Central memory CD4-positive, alpha-beta T cell (primary cell): ENCODE measurements at places on chromosomes 2 and 18.

- DNase-seq, result no peak
These were observed 47.1 kb upstream of the ADAM23 start for GRCh38 chr2:206396211-206396610.

GRCh38 chr2:180570864-180571263 lies 409.5 kb upstream of the UBE2E3 start:
- DNase-seq, result no peak

DNA sequence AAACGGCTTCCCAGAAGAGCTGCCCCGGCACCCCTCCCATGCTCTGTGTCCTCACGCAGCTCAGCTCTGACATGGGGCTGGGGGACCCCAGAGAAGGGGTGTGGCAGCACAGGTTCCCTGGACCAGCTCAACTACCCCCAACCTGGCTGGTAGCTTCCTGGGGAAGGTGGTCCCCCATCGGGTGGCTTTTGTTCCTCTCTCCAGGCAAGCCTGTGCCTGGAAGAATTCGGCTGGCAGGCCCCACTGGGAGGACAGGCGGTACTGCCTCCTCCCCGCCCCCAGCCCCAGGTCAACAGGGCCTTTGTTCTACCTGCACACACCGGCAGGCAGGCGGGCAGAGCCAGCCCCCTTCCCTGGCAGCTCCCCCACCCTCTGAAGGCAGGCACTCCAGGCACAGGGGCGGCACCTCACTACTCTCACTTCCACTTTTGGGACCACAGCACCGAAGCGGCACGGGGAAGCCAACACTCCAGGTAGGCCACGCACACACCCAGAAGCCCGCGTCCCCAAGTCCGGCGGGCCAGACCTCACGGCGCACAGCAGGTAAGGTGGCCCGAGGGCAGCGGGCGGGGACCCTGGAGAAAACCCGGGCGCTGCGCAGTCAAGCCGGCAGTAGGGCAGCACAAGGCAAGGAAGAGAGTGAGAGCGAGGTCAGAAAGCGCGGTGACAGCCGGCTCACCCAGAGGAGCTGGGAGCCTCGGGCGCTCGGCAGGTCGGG lies 1.3 kb downstream of the HS6ST1 start:
- no peak for DNase-seq

DNA sequence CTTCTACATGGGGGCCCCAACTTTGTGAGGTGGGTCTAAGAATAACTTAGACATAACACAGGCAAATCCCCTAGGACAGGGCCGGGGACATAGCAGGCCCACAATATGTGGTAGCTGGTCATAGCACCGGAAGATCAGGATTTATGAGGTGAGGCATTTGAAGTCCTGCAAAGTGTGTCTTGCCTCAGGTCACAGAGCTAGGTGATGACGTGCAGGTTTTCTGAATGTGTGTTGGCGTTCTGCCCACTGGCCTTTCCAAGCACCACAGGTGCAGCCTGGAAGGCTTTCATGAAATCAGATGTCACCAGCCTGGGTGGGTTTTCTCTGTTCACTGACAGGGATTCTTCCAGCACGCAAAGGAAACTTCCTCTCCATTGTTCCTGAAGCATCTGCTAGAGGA lies 119.1 kb downstream of the LRATD1 start:
- no peak for DNase-seq

- DNase-seq, result no peak
These were observed 138.8 kb downstream of the BCL11A start for GRCh38 chr2:60414495-60415138.

- DNase-seq, result no peak
These were observed 63.9 kb downstream of the LDAH start for GRCh38 chr2:20758997-20759396.

- no peak for DNase-seq
These were observed 107.4 kb upstream of the ID2 start for GRCh38 chr2:8574196-8575037.

GRCh38 chr2:163570391-163570790 lies 165.4 kb downstream of the FIGN start:
- DNase-seq, result no peak

GRCh38 chr2:48454504-48454903 lies 75.5 kb upstream of the STON1 start:
- no peak for DNase-seq

GRCh38 chr2:232492963-232493700 lies 5.5 kb upstream of the ECEL1 start:
- no peak for DNase-seq

DNA sequence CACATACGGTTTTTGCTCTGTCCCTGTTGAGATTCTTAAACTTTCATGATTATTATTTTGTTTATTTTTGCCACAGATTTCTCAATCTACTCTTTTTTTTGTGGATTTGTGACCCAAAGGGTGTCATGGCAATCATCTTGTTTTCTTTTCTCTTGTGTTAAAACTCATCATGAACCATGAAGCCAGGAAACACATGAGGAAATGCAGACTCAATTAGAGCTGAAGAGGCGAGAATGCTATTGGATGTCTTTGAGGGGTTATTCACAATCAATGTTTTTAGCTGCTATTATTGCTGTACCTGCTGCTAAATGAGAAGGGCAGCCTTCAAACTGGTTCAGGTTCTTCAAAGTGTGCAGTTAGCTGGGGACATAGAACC lies 99.5 kb upstream of the MMADHC start:
- DNase-seq, result no peak

GRCh38 chr2:240987588-240987987 lies 10.8 kb upstream of the SNED1 start:
- DNase-seq, result no peak

GRCh38 chr2:120402508-120402907 lies 56.6 kb downstream of the INHBB start:
- DNase-seq, result no peak

GRCh38 chr2:217993138-217993537 lies 9.7 kb downstream of the TNS1 start:
- DNase-seq, result no peak

DNA sequence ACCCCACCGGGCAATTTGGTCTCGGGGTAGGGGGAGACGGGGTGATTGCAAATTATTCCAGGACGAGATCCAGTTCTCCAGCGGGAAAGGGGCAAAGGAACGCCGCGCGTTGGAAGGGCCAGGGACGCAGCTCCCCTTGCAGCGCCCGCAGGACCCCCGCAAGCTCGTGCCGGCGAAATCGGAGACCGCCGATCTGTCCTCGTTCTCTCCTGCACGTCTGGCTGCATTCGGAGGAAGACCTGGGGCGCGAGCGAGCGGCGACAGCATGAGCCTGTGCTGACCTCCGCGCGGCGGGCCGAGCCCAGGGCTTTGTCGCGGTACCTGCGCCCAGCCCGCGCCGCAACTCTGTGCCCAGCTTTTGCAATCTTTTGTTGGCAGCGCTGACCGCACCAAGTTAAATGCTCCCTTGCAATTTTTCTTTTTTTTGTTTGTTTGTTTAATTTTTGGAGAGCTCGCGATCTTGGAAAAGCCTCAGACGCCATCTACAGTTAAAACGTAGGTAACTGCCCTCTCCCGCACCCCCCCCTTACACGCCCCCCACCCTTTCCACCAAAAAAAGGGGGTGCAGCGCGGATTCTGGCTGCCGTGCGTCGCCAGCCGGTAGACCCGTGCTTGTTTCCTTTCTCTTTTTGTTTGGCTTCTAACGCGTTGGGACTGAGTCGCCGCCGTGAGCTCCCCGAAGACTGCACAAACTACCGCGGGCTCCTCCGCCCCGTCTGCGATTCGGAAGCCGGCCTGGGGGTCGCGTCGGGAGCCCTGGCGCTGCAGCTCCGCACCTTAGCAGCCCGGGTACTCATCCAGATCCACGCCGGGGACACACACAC lies 667 bp downstream of the TRIB2 start:
- DNase-seq, result peak; percentile 67

DNA sequence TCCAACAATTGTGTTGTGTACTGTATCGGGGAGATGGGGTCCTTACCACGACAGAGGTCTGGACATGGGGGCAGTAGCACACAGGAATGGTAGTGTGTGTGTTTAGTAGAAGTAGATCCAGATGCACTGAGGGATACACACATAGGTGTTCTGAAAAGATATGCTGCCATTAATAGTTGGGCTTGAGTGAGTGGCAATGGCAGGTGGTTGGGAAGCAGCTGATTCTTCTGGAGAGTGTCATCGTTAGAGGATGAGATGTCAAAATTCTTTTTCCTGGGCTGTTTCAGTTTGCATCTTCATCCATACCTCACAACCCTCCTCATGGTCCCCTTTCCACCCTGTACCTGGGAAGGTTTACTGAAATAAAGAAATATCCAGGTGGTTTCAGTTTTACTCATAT lies 66.6 kb downstream of the UGGT1 start:
- no peak for DNase-seq

DNA sequence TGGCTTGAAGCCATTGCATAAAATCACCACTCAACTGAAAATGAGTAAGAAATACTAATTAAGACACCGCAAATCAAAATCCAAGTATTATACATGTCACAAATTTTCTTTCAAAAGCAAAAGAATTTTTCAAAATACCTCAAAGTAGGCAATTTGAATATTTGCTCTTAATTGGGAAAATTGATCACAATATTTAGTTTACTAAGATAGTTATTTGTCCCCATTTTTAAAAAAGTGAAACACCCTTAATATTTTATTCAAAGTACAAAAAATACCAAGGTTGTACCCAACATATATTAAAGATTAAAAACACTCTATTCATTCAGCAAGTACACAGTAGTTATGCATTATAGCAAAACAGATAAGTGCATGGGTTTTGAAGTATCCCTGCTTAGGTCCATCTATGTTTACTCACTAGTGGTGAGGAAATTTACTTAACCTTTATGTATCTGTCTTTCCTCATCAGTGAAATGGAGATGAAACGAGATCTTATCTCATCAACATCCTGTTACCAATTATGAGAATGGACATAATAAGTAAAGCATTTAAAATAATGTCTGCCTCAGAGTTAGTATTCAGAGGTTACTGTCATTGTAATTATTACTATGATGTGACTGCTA lies 35.1 kb downstream of the VPS54 start:
- no peak for DNase-seq

DNA sequence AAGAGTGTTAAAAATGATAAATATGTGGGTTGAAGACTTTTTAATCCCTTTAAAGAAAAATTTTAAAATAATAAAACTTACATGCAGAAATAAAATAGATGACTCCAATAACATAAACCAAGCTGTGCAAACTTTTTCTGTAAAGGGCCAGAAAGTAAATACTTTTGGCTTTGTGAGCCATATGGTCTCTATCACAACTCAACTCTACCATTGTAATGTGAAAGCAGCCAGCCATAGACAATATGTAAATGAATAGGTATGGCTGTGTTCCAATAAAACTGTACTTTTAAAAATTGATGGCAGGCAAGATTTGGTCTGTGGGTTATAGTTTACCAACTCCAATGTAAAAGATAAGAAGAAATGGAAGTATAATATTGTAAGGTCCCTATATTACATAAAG lies 45.2 kb downstream of the SNED1 start:
- no peak for DNase-seq

GRCh38 chr18:79283929-79284328 lies 111.8 kb upstream of the NFATC1 start:
- DNase-seq, result no peak

GRCh38 chr18:74116633-74117554 lies 30.7 kb downstream of the FBXO15 start:
- DNase-seq, result no peak

DNA sequence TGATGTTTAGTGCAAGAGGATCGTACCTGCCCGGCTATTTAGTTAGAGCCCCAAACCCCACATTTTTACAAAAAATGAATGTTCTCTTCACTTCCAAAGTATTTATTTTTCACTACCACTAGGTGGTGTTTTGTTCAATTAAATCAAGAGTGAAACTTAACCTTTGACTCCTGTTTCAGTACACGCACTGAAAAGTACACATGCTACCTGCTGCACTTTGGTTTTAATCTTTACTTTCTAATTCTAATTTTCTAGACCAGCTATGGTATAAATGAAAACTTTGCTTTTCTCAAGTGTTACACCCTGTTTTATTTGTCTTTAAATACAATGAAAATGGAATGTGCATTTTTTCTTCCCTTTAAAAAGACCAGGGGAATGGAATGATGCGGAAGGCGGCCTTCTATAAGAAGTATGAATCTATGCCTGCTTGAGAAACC lies 31.4 kb upstream of the CHN1 start:
- peak; percentile 27 for DNase-seq

- no peak for DNase-seq
These were observed 121.8 kb downstream of the PLB1 start for GRCh38 chr2:28617502-28618184.
